ENCODE measurements at places on chromosomes 12 and 14.

- no peak for DNase-seq
Observed at GRCh38 chr12:115609347-115609746, 668.1 kb downstream of the MED13L start.

- peak; percentile 21 for DNase-seq
Observed at GRCh38 chr12:6684609-6685008, 4.6 kb downstream of the ZNF384 start.

- DNase-seq = no peak
Observed at GRCh38 chr14:96790186-96790585, 7.0 kb upstream of the VRK1 start.

- DNase-seq = no peak
Observed at GRCh38 chr14:48936849-48937248, 649.3 kb downstream of the RPS29 start.

DNA sequence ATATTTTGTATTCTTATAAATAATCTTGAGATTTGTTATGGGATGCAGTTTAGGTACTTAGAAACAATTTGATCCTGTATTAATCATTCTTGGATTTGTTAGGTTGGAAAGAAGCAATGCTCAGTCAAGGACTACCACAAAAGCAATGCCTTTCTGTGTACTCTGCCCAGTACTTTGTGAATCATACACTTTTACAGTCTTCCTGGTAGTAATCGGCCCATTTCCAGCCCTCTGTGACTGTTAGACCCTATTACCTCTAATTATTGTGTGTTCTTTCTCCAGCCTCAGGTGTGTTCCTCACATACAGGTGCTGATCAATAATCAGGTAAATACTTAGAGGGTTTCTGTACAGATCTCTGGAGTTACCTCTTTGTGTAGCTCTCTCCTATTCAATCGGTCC is 609.0 kb downstream of the KCNH5 start:
- DNase-seq = no peak

- no peak for DNase-seq
Observed at GRCh38 chr12:28711421-28711820, 437.7 kb upstream of the FAR2 start.

DNA sequence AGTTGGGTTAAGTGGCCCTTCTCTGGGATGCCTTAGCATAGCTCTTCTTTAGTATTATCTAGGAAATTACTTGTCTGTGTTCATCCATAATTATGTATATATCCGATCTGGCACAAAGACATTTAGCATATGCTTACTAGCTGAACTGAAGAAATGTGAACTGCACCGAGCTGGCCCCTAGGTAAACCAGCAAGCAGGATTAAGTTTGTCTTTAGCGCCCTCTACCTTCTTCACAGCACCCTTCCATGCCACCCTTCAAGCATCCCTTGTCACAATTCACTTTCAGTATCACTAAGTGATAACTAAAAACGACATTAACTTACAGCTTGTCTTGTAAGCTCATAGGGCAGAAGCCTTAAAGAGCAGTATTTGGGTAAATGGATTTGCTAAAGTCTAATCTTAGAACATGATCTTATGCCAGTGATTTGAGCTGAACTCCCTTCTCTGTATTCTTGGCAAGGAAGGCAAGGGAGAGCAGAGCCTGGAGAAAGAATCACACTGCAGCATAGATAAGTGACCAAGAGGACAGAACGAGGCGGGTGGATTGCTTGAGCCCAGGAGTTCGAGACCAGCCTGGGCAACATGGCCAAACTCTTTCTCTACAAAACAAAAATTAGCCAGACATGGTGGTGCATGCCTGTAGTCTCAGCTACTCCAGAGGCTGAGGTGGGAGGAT is 2.6 kb upstream of the HAL start:
- DNase-seq = peak; percentile 68

- peak; percentile 19 for DNase-seq
Observed at GRCh38 chr12:122022393-122023338, 982 bp downstream of the BCL7A start.

- no peak for DNase-seq
Observed at GRCh38 chr12:64900540-64900939, 76.1 kb downstream of the TBC1D30 start.

- DNase-seq = no peak
Observed at GRCh38 chr14:81682701-81683100, 149.0 kb upstream of the SEL1L start.

DNA sequence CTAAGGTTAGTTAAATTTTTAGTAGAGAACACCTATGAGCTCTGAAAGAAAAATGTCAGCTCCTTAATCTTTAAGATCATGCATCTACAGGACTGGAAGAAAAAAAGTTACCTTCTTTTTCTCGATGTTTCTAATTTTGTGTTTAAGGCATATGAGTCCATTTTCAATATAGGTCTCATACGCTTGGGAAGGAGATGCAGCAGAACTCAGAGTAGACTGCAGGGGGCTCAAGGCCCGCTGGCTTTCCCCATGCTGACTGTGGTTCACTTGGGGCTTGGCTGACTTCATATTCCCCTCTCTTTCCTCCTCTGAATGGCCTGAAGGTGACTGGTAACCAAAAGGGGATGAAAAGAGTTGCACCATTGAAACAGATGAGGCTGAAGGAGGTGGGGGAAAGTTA is 1.5 kb downstream of the CAPRIN2 start:
- DNase-seq = no peak

- no peak for DNase-seq
Observed at GRCh38 chr12:109582636-109583035, 9.0 kb downstream of the MVK start.

Measured in NCI-H2081 (cell line).